ENCODE measurements at places on chromosomes 6 and 20.
A peak's percentile ranks its signal among the peaks of the same experiment; 100 is the strongest.

GRCh38 chr6:44800784-44801592, 413.5 kb downstream of the CDC5L start:
- H3K36me3 ChIP-seq: no peaks in the 10 kb centered on the region
- H3K4me3 ChIP-seq: no peak overlapping the region
- no peak overlapping the region for H3K27ac ChIP-seq
- no peaks in the 10 kb centered on the region for H3K4me1 ChIP-seq

DNA sequence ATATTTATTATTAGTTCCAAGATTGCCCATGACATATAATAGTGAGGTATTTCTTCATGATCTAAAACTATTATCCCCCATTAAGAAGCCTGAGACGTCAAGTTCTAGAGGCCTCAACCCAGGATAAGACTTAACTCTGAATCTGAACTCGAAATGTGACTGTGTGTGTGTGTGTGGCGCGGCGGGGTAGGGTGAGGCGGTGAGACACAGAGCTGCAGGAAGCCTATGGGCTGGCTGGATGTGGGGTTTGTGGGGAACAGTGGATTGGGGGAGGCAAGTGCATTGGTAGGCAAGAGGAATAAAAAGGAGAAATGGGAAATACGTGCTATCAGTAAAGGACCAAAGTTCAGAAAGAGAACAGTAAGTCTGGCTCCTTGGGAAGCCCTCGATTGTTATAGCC, 66.5 kb upstream of the RNF146 start:
- H3K27ac ChIP-seq: peak overlapping the region; percentile 19
- no peaks in the 10 kb centered on the region for H3K27me3 ChIP-seq
- H3K4me3 ChIP-seq: no peak overlapping the region

DNA sequence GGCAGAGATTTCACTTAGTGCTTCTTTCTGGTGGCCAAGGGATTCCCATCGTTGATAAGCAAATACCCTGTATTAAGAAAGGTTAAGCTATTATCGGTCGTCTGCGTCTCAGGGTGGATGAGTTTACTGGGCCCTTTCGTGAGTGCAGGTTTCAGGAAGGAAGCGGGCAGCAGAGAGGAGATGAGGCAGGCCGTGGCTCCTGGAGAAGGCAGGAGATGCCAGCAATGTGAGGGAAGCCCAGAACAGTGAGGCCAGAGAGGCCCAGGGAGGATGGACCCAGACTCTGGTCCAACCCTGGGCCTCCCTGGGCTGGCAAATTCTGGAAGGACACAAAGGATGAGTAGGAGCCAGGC, 11.2 kb downstream of the TFEB start:
- peaks cover 40% of the 10 kb centered on the region for H3K4me1 ChIP-seq
- H3K4me3 ChIP-seq: no peak overlapping the region
- H3K27me3 ChIP-seq: no peaks in the 10 kb centered on the region

DNA sequence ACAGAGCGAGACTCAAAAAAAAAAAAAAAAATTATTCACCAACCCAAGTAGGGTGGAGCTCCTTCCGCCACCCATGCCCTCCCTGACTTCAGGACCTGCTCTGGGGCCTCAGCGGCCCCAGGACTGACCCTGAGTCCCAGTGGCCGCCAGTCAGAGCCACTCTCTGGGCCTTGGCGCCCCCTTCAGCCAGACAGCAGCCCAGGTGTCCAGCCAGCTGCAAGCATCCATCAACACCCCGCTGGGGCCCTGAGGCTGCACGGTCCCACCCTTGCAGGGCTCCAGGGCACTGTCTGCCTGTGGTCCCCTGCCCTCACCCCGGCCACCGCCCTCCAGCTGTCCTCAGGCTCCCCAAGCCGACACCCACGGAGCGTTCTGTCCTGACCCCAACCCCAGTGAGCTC, 11.4 kb upstream of the KCNQ2 start:
- H3K27ac ChIP-seq: no peak overlapping the region
- DNase-seq: peak; percentile 64
- no peaks in the 10 kb centered on the region for H3K36me3 ChIP-seq
- H3K4me3 ChIP-seq: no peak overlapping the region
- H3K27me3 ChIP-seq: peaks cover 16% of the 10 kb centered on the region

DNA sequence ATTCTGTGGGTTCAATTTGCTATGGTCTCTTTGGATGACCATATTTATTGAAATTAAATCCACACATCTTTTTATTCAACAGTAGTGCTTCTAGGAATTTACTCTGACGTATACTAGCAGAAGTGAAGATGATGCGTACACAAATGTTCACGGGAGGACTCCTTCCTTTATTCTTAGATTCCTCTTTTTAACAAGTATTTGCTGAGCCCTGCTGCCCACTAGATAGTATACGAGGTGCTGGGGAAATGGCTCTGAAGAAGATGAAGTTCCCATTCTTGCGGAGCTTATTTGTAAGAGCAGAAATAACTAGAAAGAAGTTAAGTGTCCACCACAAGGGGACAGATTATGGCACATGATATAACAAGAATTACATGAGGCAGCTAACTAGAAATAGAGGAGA, 145.2 kb downstream of the DOK5 start:
- H3K27ac ChIP-seq: no peak overlapping the region
- no peak for DNase-seq
- H3K4me3 ChIP-seq: no peak overlapping the region
- no peaks in the 10 kb centered on the region for H3K36me3 ChIP-seq
- H3K27me3 ChIP-seq: no peaks in the 10 kb centered on the region
